ENCODE measurements at places on chromosomes 2 and 18.

- DNase-seq = no peak
Measured at GRCh38 chr2:98806236-98806697, 75.3 kb upstream of the MGAT4A start.

DNA sequence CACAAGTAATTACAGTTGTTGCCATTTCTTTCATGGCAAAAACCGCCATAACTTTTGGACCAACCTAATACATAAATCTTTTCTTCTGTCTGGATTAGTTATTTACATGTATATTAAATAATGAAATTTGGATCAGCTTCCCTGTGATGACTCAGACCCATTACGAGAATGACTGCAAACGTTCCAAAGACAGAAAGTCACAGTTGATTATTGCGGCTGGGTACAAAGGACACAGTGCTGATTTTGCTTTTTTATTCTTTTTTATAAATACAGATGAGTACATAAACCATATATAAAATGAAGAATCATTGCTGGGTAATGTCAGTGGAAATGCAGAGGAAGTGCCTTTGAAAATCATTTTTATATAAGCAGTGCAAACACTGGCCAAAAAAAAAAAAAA is 126.2 kb downstream of the TWIST2 start:
- DNase-seq = peak; percentile 38

DNA sequence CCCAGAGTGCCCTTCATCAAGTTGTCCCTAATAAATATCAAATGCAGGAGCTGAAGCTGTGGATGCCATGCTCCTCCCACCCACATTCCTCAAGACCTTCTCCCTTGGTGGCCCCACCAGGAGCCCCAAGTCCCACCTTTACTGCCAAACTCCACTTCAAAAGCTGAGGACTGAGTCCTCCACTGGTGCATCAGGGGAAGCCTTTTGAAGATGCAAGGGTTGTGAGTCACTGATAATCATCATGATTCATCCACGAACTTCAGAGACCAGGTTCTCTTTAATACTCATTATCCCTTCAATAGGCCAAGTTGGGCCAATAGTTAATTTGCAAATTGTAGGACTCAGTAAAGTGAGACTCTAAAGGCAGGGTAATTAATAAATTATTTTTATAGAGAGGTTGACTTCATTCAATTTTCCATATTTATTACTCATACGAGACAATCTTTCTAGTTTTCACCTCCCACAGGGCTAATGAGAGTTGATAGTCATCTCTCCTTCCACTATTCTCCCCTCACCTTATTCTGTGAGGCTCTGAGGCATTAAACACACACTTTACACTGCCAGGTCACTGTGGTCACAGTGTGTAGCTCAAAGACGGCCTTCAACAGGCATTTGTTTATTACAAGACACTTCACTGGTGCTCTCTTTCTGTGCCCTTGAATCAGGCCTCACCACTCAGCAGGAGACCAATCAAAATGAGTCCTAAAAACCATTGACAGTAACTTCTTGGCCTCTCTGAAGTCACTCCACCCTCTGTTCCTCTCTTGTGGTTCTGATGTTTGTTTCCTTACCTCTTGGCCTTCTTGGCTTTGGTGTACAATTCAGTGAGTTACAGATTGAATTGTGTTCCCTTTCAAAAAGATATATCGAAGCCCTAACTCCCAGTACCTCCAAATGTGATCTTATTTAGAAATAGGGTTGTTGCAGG is 99.9 kb downstream of the TRIB2 start:
- DNase-seq = no peak

DNA sequence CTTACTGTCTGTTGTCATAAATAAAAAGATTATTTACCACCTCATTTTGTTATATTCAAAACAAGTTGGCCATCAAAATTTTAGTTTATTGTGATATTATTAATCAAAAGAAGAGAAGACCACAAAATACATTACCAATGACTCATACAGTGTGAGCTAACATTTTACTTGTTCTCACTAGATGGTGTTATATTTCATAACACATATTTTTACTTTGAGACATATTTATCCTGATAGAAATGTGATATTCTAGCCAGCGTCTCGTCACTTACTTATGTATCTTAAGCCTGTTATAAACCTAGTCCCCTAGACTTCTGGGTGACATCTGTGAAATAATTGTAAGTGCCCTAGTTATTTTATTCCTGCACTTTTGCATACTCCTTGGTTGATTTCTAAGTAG is 263.2 kb downstream of the CDH7 start:
- no peak for DNase-seq

GRCh38 chr2:20093263-20094141 is 42.1 kb upstream of the LAPTM4A start:
- peak; percentile 87 for DNase-seq

GRCh38 chr18:38454764-38455469 is 889.3 kb upstream of the CELF4 start:
- DNase-seq = no peak

DNA sequence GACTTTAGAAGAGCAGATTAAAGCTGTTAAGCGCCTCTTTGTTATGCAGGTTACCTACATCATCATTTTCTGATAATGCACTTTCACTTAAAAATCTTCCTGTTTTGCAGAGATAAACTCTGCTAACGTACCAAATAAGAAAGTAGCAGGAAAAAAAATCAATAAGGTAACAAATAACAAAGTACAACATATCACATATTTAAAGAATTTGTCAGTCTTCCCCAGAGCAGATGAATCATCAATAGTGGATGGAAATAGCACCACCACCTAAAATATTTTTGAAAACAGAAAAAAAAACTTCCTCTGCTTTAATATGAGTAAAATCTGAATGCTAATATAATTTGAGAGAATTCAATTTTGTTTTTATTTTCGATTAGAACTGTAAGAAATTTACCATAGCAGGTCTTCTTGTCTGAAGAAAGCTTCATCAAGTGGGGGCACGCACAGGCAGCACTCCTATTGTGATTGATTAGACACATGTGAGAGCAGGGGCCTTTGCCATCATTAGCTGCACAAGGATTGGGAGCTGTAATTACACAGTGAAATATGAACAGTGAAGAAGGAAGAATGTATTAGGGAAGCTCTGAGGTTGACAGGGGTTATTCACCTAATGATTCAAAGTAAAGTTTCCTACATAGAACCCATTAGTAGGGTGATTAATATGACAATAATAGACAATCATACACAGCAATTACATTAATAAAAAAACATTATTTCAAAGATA is 1279.4 kb downstream of the LRP1B start:
- DNase-seq = no peak

- DNase-seq = no peak
Measured at GRCh38 chr2:150166313-150167051, 321.0 kb downstream of the RND3 start.

GRCh38 chr2:9247177-9247576 is 40.6 kb downstream of the ASAP2 start:
- no peak for DNase-seq

DNA sequence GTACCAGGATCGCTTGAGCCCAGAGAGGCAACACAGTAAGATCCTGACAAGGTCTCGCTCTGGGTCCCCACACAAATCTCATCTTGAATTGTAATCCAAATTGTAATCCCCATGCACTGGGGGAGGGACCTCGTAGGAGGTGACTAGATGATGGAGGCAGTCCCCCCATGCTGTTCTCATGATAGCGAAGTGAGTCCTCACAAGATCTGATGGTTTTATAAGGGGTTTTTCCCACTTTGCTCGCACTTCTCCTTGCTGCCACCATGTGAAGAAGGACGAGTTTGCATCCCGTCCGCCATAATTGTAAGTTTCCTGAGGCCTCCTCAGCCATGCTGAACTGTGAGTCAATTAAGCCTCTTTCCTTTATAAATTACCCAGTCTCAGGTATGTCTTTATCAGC is 46.0 kb upstream of the SERTAD2 start:
- DNase-seq = no peak

DNA sequence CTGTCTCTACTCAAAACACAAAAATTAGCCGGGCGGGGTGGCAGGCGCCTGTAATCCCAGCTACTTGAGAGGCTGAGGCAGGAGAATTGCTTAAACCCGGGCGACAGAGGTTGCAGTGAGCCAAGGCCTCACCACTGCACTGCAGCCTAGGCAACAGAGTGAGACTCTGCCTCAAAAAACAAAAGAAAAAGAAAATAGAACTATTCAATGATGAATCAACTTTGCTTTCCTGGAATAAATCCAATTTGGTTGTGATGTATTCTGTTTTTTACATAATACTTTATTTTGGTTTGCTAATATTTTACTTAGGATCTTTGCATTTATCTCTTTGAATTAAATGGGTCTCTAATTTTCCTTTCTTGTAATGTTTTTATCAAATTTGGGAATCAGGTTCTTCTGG is 86.3 kb upstream of the MBOAT2 start:
- no peak for DNase-seq

- DNase-seq = no peak
Measured at GRCh38 chr2:101476605-101477208, 1.8 kb upstream of the RFX8 start.

DNA sequence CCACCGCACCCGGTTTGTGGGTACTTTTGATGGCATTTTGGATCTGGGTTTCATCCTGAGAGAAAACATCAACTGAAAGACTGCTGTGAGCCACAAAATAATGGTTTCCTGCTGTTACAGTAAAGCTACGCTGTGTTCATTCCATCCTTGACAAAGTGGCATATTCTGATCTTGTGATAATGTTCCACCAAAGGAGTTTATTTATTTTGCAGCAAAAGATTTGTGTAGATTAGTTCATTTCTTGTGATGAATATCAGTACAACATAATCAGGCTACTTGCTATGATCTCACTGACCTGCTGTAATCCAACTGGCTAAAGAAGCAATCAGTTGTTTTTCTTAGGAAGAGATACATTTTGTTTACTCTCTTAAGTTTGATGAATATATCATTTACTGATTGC is 45.0 kb downstream of the EEF1B2 start:
- no peak for DNase-seq

DNA sequence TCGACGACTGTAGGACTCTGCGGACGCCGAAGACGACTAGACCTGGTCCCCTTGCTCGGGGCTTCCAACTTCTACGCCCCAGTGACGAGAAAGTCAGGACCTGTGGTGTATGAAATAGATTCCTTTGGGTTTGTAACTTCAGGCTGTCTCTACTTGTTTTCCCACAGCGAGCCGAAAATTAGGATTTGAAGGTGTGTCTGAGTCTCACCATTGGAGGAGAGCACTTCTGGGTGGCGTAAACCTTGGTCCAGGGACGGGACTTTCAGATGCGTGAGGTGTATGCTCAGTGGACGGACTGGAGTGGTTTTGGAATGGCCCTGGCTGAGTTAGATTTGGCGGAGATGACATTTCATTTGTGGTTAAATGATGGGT is 1.3 kb downstream of the BIRC6 start:
- no peak for DNase-seq

GRCh38 chr2:120539937-120540718 is 194.2 kb downstream of the INHBB start:
- no peak for DNase-seq

DNA sequence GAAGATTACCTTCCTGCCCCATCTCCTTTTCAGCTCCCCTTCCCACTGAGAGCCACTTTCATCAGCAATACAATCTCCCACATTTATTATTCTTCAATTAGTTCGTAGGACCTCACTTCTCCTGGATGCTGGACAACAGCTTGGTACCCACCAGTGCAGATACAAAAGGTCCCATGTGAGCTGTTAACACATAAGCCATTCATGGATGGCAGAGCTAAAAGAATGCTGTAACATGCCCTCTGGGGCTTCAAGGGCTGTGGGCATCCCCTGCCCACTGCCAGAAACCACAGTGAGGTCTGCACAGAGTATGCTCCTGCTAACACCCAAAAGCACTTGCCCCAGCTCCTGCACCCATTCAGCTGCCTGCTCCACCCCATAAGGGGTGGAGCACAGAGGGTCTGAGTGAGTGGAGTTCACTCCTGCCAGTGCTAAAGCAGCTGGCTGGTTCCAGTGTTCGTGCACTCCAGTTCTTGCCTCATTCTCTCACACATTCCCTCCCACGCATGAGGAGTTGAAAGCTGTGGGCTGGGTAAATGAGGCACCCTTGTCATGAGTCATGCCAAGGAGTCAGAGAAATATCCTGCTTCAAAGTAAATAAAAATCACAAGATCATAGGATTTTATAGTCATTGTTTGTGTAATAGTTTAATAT is 305.9 kb upstream of the TMEFF2 start:
- peak; percentile 95 for DNase-seq

- no peak for DNase-seq
Measured at GRCh38 chr2:17652681-17653394, 100.8 kb downstream of the SMC6 start.

GRCh38 chr2:216845426-216845825 is 14.4 kb downstream of the TNP1 start:
- DNase-seq = no peak

DNA sequence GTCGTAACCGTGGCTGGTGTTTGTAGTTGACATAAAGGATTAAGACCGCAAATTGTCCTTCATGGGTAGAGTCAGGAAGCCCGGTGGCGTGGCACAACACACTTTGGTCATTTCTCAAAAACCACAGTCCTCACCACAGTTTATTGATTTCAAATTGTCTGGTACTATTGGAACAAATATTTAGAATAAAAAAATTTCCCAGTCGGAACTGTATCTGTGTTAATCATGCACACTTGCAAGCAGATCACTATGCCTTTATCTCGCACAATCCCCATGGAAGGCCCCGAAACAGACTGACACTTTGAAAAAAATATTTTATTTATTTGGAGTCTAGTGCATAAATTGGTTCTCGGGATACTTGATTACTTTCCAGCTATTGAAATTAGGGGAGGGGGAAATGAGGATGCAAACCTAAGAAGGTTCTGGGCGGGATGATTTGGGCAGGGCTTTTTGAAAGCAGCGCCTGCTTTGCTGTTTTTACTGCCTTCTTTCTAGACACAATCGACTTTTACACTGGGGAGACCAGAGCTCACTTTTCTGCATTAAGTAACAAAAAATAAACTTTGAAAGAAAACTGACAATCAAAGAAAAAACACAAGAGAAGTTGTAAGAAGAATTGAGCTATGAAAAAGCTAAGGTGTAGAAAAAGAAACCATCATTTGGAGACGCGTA is 15.4 kb upstream of the HOXD1 start:
- no peak for DNase-seq

GRCh38 chr2:144183727-144184126 is 336.2 kb downstream of the ZEB2 start:
- no peak for DNase-seq

DNA sequence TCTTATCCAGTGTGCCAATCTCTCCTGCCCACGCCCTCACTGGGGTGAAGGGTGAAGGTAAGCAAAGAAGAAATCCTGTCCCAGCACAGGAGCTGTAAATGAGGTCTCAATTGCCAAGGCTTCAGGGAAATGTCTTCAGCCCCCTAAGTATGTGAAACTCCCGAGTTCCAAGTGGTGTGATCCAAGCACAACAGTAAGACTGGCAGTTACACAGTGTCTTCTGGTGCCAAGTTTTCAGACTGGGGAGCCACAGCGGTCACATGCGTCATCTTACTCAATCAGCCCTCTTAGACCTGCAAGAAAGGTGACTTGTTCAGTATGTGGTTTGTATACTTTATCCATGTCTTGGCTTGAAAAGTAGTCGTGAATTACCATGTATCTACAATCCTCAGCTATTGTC is 55.0 kb upstream of the SPRED2 start:
- DNase-seq = no peak

GRCh38 chr2:17455343-17455742 is 62.9 kb downstream of the RAD51AP2 start:
- no peak for DNase-seq
